ENCODE measurements at places on chromosomes 12 and 14.
A peak's percentile ranks its signal among the peaks of the same experiment; 100 is the strongest.

- H3K4me1 ChIP-seq = peaks cover 81% of the 10 kb centered on the region
- H3K27me3 ChIP-seq = no peaks in the 10 kb centered on the region
- no peaks in the 10 kb centered on the region for H3K36me3 ChIP-seq
- peak overlapping the region; percentile 88 for H3K27ac ChIP-seq
Measured at GRCh38 chr14:69650948-69651369, 39.6 kb downstream of the SUSD6 start.

- DNase-seq = peak; percentile 6
- no peak overlapping the region for H3K27ac ChIP-seq
- no peak overlapping the region for H3K4me3 ChIP-seq
- H3K27me3 ChIP-seq = no peaks in the 10 kb centered on the region
Measured at GRCh38 chr14:69093631-69094421, 59.1 kb downstream of the DCAF5 start.

DNA sequence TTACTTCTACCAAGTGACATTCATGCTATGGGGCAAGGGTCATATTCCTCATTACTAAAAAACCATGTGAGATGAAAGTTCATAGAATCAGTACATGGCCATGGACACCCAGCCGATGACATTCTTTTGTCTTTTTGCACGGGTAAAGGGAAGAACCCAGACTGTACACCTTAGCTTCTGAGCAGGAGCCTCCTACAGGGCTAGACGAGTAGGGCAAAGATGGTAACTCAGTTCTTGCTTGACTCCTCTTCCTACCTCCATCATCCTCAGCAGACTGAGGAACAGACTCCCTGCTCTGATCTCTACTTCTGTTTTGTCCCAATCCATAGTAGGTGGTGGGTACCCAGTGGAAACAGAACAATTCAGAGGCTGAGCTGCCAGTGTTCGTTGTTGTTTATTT lies 281.3 kb downstream of the NPAS3 start:
- no peak overlapping the region for H3K27ac ChIP-seq
- no peaks in the 10 kb centered on the region for H3K27me3 ChIP-seq
- no peak for DNase-seq
- no peaks in the 10 kb centered on the region for H3K4me1 ChIP-seq

- no peaks in the 10 kb centered on the region for H3K4me1 ChIP-seq
- H3K27me3 ChIP-seq = no peaks in the 10 kb centered on the region
- DNase-seq = no peak
- no peak overlapping the region for H3K4me3 ChIP-seq
- H3K27ac ChIP-seq = no peak overlapping the region
Measured at GRCh38 chr14:37013078-37013477, 159.3 kb downstream of the SLC25A21 start.
